Esophagus squamous epithelium (tissue), 5 donors: ENCODE measurements at places on chromosomes 12 and 14. TPM values are rescaled to one million over a fixed set of nuclear protein-coding genes. Genes with fewer than 3 reads are reported as not detected.

The FAM90A1 gene
- total RNA-seq, result not detected

The TAS2R20 gene
- total RNA-seq, result not detected

The ETNK1 gene
- 13.9 TPM for total RNA-seq

The SLC6A13 gene
- not detected for total RNA-seq

The KRT74 gene
- not detected for total RNA-seq

The NEUROD4 gene
- not detected for total RNA-seq

The E2F7 gene
- 7.6 TPM for total RNA-seq

The SPIC gene
- not detected for total RNA-seq

The IL22 gene
- not detected for total RNA-seq

The C12orf54 gene
- not detected for total RNA-seq

The ETFBKMT gene
- 0.76 TPM for total RNA-seq

The TAS2R42 gene
- not detected for total RNA-seq

The KRT85 gene
- total RNA-seq, result not detected

The SERPINA9 gene
- not detected for total RNA-seq

The GNG2 gene
- total RNA-seq, result 1.5 TPM

The FGD6 gene
- 19.1 TPM for total RNA-seq

The USP15 gene
- 55.9 TPM for total RNA-seq

The BMP4 gene
- 2.8 TPM for total RNA-seq

The NFE2 gene
- 0.15 TPM for total RNA-seq

The SERPINA3 gene
- total RNA-seq, result 99.0 TPM

The GUCY2C gene
- 0.19 TPM for total RNA-seq

The ABCC9 gene
- total RNA-seq, result 10.0 TPM

The DCAF11 gene
- total RNA-seq, result 80.0 TPM

The TAS2R31 gene
- 1.7 TPM for total RNA-seq

The CLIP1 gene
- 147 TPM for total RNA-seq

The MYO1H gene
- 0.83 TPM for total RNA-seq

The DPF3 gene
- 0.61 TPM for total RNA-seq

The FBXW8 gene
- total RNA-seq, result 10.8 TPM

The P2RX2 gene
- total RNA-seq, result 0.35 TPM

The GLT1D1 gene
- total RNA-seq, result 0.62 TPM

The KCNC2 gene
- total RNA-seq, result not detected

The GZMB gene
- total RNA-seq, result 0.99 TPM

The TRIM9 gene
- 0.21 TPM for total RNA-seq

The DHRS2 gene
- total RNA-seq, result 0.19 TPM

The MYF5 gene
- total RNA-seq, result not detected

The FITM1 gene
- total RNA-seq, result not detected

The CCDC175 gene
- total RNA-seq, result not detected
